ENCODE measurements at places on chromosomes 3 and 15.
A peak's percentile ranks its signal among the peaks of the same experiment; 100 is the strongest.

DNA sequence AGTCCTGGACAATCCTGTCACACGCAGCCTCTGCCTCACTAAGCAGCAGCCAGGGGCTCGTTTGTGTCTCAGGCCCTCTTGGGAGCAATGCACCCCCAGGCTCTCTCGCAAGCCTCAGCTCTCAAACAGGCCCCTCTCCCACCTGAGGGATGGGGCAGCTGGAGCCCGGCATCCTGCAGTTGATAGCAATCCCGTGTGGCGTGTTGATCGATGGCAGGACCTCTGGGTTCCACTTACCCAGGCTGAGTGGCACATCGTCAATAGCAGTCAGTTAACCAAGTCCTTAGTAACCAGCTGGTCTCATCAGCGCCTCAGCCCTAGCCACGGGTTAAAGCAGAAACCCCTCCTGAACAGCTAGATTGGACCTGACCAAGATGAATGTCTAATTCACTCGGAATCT, 36.5 kb upstream of the PLXNA1 start:
- no peak for DNase-seq

DNA sequence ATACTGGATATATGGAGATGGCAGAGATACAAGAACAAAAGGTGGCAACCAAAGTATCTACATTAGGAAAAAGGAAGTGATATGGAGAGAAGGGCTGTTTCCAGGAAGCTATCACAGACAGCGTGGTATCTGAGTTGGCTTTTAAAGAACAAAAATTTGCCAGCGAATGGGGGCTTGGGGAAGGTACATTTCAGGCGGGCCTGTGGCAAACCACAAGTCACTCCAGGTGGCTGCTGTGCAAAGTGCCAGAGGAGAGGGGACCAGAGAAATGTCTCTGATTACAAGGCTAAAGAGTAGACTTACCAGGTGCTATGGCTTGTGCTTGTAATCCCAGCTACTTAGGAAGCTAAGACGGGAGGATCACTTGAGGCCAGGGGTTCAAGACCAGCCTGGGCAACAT, 91.1 kb downstream of the MSL2 start:
- no peak for DNase-seq

- no peak for DNase-seq
Measured at GRCh38 chr15:94924971-94925598, 693.7 kb downstream of the MCTP2 start.

- peak; percentile 43 for DNase-seq
Measured at GRCh38 chr15:67884514-67885174, 44.8 kb upstream of the RNU6-1 start.

DNA sequence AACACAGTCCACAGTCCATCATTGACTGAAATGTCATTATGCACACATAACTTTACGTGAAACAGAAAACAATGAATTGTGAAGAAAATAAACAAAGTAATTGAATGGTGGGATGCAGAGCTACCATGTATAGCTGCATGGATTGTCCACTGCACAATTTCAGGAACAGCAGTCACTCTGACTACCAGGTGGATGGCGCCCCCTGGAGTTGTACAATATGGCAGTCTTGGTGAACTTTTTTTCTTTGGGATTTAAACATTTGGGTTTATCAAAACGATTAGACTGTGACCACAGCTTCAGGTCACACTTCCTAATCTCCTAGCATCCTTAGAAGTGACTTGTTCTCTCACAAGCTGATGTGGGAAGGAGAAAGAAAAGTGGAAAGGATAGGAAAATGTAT, 48.9 kb upstream of the TCF12 start:
- no peak for DNase-seq

GRCh38 chr3:138257986-138258385, 70.9 kb downstream of the ARMC8 start:
- DNase-seq: no peak

DNA sequence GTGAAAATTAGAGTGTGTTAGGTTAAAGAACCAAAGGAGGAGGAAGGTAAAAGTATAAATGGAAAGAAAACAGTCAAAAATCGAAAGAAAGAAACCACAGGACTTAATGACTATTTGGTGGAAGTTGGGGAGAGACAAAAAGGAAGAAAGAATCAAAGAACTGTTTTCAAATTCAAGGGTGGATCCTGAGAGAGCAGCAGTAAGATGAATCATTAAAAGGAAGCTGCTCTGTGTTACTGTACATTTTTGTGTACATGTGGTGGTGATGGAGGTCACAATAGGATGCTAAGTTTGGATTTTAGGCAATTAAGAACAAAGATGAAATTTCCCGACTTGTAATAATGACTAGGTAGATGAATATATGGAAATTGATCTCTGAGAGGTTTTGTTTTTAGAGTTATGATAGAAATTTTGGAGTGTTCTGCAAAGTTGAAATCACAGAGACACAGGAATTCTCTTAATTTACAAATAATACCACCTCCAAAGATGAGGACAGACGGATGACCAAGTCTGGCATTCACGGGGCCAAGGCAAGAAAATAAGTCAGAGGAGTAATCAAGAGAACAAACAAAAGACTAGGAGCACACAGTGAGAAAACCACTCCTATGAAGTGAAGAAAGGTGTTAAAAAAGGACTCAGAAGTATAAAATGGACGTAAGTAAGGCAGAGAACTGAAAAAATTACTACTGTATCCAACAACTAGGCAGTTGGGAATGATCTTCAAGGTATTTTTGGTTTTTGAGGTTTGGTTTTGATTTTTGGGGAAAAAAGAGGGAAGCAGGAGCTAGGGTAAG, 7.1 kb downstream of the DHX36 start:
- DNase-seq: no peak

- no peak for DNase-seq
Measured at GRCh38 chr15:90037961-90038631, 37.0 kb downstream of the ZNF710 start.

GRCh38 chr15:45399381-45400212, 21.3 kb upstream of the GATM start:
- no peak for DNase-seq

GRCh38 chr15:48330855-48331795, at the start of gene DUT:
DUT (plus strand) TSS chr15:48331429; CDS start chr15:48331516, 87 bp downstream.
- DNase-seq: peak; percentile 67

DNA sequence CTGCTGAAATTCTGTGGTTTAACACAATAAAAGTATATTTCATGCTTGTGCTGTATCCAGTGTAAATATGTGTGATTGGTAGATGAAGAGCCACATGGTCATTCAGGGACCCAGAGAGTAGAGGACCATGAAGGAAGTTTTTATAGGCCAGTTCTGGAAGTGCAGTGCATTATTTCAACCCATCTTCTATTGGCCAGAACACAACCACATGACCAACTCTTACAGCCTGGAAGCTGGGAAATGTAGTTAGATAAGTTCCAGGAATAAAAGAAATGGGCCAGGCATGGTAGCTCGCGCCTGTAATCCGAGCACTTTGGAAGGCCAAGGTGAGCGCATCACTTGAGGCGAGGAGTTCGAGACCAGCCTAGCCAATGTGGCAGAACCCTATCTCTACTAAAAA, 21.4 kb upstream of the PRTG start:
- DNase-seq: no peak

- no peak for DNase-seq
Measured at GRCh38 chr15:90864507-90864906, 3.9 kb upstream of the FURIN start.

DNA sequence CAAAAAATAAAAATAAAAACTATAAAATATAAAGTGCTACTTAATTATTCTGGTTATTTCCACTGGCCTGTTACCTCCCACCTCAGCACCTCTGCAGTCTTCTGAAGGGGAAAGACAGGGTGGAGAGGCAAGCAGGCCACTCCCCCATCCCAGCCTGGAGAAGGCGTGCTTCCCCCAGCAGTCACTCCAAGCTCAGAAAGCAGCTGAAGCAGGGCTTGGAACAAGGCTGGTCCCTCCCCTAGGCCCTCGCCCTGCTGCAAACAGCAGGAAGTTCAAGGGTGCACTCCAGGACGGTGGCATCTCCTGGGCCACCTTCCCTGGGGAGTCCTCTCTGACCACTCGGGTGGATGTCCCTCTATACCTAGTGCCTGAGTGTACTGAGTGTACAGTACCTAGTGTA, 21.4 kb downstream of the CACNA2D2 start:
- no peak for DNase-seq

DNA sequence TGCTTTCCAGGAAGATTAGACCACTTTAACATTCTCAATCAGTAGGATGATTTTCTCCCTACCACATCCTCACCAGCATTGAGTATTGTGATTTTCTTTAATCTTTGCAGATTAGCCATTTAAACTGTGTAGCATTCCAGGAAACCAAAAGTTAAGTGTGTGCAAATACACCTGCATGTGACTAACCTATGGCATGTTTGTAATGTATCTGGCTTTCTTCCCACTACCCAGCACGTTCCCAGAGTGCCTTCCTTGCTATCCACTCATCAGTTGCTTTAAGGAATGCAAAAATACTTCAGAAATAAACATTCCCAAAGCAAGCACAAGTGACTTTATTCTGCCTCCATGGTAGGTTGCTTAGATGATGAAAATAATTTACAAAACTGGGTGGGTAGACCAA, 74.2 kb downstream of the ATG7 start:
- no peak for DNase-seq

DNA sequence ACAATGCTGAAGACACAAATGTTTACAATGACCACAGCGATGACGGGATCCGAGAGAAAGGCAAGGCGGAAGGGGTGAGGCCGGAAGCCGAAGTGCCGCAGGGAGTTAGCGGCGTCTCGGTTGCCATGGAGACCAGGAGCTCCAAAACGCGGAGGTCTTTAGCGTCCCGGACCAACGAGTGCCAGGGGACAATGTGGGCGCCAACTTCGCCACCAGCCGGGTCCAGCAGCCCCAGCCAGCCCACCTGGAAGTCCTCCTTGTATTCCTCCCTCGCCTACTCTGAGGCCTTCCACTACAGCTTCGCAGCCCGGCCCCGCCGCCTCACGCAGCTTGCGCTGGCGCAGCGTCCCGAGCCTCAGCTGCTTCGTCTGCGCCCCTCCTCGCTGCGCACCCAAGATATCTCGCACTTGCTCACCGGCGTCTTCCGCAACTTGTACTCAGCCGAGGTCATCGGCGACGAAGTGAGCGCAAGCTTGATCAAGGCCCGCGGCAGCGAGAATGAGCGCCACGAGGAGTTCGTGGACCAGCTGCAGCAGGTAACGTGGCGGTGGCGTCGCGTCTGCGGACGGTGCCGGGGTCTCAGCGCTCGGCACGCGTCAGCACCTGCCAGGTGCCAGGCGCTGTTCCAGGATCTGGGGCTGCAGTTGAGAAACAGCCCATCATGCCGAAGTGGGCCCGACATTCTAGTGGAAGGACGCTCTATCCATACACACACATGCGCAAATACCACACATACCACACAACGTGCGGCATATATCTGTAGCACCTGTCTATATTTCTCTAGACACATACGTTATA, at the start of gene DLEC1:
DLEC1 (plus strand) TSS at position 108 of the 798 bp plus-strand sequence; CDS start at position 126, 18 bp downstream.
- DNase-seq: peak; percentile 71

GRCh38 chr15:51775967-51776816, 24.8 kb downstream of the TMOD2 start:
- peak; percentile 21 for DNase-seq

DNA sequence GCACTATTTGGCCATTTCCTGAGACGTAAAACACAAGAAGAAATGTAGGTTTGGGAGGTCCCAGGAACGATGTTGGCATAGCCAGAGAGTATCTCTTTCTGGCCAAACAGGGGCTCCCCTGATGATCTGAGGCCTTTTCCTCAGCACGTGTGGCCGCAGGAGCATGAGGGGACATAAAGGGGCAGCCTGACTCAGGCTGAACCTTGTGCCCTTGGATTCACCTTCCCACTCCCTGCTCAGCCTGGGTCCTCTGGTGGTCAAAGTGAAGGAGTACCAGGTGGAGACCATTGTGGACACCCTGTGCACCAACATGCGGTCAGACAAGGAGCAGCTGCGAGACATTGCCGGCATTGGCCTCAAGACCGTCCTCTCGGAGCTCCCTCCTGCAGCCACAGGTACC, 10.6 kb downstream of the CAND2 start:
- DNase-seq: no peak

DNA sequence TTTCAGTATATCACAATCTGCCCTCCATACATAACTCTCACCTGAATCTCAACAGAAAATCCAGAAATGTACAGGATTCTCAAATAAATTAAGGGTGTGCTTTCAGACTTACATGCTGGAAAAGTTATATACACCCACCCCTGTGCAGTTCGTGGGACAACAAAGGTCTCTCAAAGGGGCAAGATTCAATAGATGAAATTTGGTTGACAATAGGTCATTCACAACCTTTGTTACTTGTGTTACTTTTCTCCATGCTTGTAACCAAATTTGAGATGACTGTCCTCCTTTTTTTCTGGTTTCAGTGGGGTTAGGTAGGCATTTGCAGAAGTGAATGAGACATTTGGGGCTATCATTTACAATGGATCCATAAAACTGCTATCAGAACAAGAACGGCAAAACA, 72.7 kb downstream of the SETMAR start:
- DNase-seq: no peak

DNA sequence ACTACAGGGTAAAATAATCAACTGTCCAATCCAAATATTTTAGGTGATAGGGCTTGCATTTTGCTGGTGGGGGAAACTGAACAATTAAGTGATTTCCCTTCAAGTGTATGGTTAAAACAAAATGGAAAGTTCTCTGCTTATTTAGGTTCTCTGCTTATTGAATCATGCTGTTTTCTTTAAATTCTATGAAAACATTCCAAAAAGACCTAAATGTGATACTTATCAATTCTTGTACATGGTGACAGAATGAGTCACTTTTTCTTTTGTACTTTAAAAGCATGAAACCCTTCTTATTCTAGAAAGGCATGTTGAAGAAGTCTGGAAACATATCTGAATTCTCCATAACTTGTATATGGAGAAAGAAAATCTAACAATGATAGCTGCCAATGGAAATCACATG, 192.6 kb downstream of the FMN1 start:
- no peak for DNase-seq

DNA sequence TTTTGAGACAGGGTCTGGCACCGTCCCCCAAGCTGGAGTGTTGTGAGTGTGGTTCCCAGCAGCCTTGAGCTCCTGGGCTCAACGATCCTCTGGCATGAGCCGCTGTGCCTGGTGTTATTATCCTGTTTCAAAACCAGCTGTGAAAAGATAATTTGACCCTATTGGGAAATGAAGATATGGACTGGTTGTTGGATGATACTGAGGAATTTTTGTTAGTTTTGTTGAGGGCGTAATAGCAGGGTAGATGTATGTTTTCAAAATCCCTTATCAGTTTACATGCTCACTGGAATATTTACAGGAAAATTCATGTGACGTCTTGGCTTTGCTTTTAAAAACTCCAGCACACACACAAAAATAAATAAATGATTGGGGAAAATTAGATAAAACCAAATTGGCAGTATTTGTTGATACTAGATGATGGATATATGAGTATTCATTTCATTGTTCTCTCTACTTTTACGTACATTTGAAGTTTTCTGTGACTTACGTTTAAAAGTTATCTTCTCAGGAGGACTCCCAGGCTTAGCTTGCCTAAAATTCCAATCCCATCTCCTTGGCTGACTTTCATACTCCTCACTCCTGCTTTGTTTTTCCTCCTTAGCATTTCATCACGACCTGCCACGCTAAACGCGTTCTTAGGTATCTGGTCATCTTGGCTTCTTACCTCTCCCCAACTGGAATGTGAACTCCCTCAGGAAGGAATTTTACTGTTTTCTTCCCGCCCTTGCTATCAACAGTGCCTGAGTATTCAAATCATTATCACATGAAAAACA, 56.8 kb upstream of the TFRC start:
- no peak for DNase-seq
